GM12891 (cell line): ENCODE measurements at places on chromosomes 2 and 18.

DNA sequence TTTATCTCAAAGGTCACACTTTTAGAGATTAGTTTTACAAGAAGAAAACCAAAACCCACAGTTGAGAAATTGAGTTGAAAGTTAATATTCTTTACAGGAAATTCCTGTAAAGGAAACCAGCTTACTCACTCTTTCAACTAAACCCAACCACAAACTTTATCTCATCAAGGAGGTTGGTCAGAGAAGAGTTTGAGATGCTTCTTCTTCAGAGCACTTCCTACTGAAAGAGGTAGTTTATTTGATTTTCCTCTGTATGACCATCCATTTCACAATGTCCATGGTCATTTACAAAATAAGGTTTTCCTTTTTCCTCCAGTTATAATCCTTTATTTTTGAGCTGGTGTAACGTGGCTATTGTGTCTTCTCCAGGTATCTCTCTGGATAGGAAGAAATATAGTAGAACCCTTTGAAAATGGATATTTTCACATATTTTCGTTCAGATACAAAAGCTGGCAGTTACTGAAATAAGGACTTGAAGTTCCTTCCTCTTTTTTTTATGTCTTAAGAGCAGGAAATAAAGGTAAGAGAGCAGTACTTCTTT lies 4.5 kb upstream of the IL18RAP start:
- no peak for DNase-seq

DNA sequence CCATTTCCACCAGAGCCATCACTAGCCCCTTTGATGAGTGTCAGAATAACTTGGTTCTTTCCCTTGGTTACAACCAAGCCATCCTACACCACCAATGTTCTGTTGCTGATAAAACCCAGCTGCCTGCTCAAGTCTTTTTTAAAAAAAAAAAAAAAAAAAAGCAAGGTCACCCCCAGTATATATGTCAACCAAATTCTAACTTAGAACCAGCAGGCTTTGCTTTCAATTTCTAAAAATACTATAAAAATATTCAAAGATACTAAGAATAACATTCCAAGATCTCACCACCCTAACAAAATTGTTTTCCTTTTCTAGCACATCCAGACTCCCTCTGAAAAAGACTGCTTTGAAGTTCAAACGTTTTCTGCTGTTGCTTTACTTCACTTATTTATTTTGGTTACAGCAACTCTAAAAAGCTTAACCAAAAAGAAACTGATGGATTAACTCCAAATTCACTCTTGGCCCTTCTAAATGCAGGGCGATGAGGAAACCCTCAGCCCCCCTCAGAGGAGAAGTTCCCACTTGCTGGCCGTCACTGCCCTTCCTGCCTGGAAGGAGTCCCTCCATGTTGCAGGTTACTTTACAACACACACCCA lies 10.9 kb downstream of the UXS1 start:
- no peak for DNase-seq

- DNase-seq: no peak
Observed at GRCh38 chr2:202378662-202379358, 2.7 kb downstream of the BMPR2 start.

DNA sequence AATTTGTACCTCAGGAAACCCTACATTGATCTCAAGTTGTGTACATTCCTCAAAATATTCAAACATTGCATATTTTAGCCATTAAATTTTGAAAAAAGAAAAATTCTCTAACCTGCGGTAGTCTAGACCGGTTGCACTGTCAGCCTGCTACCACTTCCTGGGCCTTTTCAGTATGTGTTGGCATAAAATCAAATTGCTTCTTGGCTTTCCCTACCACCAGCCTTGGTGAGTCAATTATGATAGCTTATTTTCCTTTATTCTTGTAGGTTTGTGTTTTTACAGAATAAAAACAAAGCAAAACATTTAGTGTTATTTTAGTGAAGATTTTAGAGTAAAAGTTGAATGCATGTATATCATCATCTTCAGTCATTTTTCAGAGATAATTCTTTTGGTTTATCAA lies 61.2 kb downstream of the FAM171B start:
- no peak for DNase-seq

DNA sequence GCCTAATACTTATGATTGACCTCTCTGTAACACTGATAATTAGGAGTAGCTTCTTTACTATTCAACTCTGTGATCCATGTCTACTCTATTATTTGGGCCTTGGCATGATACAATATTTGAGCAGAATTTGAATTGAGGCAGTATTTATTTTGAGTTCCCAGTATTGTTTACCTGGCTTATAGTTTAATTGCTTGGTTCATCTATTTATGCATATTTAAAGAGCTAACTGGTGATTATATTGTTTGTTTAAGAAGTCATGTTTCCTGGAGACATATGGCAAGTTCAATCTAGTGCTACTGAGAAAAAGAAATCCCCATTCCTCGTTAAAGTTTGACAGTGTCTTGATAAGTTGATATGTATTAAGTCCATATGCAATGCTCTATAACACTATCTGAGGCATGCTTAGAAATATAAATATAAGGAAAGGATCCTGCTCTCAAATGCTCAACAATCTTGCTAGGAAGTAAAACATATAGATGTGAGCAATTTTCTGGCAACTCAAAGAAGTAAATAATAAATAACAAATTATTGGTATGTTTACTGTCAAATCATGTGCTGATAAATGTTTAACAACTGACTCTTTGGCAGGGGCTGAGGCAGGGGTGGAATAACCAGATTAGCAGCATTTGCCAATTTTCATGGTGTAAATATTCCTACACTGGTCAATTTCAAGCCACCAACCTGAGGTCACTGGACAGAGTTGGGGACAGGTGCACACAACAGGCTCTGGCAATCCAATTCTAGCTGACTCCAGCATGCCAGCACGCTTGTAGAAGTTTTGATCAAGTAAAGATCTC lies 430.2 kb upstream of the PIK3C3 start:
- no peak for DNase-seq
